ENCODE measurements at places on chromosomes 5 and 9.

DNA sequence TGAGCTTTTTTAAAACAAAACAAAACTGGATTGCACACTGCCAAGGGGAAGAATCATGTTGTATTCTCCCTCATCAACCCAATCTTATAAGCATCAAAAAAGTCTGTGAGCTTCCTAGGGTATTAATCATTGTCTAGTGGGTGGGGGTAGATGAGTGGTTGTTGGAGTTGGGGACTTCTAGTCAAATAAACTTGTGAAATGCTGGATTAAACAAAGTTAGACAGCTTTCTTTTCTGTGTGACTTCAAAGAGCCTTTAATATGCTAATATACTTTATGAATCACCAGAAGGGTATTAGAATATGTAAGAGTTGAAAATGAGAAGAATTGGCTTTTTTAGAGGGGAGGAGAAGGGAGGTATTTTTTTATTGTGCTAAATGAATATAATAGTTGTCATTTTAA lies 87.7 kb downstream of the GALNT10 start:
- DNase-seq = no peak

DNA sequence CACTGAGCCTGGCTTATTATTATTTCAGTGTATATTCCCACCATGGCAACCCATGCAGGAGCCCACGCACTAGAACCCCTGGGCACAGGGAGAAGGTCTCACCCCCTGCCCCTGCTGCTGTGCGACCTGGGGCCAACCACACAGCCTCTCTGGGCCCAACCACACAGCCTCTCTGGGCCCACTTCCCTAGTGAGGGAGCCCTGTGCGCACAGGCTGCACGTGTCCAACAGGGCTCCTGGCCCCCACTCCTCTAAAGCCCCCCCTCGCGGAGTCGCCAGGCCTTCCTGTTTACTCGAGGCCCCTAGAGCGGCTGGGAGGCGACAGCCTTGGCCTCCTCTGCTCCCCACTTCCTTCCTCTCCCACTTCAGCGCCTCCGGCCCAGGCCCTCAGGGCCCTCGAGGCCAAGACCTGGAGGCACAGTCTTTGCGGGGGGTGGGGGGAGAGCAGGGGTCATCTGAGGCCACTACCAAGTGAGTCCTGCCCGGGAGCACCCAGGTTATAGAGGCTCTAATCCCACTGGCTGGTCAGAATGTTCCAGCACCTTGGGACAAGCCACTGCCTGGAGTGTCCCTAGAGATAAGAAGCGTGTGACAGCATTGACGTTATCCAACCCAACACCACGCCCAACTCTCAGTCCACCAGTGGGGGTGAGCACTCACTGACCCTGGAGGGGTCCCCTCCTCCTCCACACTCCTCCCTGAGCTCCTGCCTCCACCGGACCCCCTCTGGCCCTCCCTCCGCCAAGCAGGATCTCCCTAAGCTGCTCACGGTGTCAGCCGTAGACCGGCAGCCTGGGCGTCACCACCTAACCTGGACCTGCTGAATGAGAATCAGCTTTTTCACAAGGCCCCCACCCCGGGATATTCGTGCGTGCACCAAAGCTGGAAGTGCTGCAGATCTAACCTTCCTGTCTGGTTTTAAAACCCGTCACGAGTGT lies 7.9 kb upstream of the ENG start:
- no peak for DNase-seq

GRCh38 chr5:158669275-158669674 lies 430.4 kb downstream of the EBF1 start:
- no peak for DNase-seq

DNA sequence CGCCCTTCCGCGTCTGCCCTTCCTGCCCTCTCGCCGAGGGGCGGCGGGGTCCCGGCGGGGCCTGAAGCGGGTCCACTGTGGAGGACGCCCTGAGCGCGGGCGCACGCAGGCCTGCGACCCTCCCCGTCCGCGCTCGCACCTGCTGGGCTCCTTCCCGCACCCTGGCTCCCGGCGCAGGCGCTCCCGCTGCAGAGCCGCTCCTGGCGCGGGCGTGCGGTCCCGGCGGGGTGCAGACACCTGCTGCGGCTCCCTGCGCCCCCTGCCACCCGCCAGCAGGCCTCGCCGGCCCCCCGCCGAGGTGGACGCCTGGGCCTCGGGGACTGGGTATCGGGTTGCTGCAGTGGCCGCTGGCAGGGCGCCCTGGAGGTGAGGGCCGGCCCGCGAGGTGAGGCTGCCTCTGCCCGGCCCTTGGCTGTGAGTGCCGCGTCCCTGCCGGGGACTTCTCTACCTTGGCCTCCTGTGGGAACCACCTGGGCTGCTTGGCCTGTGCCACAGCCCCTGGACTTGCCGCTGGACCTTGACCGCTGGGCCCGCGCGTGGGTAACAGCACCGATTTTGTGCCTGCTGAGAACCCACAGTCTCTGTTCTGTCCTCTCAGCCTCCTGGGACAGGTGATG lies 627 bp downstream of the ARRDC1 start:
- DNase-seq = no peak

- DNase-seq = no peak
These were observed 139.9 kb upstream of the PRLR start for GRCh38 chr5:35369965-35370790.

Measured in skeletal muscle cell (primary cell).